NCI-H187 (cell line): ENCODE measurements at places on chromosomes 5 and 9.

- no peak for DNase-seq
Observed at GRCh38 chr5:159101685-159102084, 2.0 kb upstream of the EBF1 start.

DNA sequence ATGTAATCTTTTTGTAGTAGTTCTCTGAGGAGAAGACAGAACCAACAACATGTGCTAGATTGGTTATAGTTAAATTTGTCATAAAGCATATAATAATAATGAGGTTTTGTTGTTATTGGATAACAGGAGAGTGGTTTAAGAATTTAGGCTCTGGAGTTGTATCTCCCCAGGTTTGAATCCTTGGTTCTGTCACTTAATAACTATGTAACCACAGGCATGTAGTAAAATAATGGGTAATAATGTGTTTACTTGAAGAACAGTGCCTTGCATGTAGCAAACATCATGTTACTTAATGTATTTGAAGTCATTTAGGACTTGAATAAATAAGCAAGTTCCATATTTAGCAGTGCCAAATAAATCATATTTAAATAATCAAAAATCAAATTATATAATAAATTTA is 55.8 kb downstream of the NSD1 start:
- DNase-seq: no peak

DNA sequence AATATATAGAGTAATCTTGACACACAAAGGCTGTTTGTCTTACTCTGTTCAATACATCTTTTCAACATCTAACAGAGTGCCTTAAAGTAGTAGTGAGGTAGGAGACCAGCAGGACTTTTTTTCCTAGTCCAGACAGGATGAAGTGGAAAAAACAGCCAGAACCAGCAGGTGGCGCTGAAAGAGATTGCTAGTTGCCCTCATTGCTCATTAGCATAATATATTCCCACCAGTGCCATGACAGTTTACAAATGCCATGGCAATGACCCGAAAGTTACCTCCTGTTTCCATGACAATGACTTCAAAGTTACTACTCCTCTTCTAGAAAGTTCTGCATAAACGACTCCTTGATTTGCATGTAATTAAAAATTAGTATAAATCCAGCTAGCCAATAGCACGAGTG is 387.4 kb downstream of the ACTL7B start:
- no peak for DNase-seq

GRCh38 chr5:151062405-151063141 is 18.3 kb downstream of the TNIP1 start:
- DNase-seq: no peak

- no peak for DNase-seq
Observed at GRCh38 chr9:91099436-91099835, 262.3 kb downstream of the AUH start.

GRCh38 chr5:113489299-113489698 is 1.0 kb upstream of the MCC start:
- no peak for DNase-seq

GRCh38 chr5:32690153-32690552 is 21.0 kb upstream of the NPR3 start:
- DNase-seq: no peak

DNA sequence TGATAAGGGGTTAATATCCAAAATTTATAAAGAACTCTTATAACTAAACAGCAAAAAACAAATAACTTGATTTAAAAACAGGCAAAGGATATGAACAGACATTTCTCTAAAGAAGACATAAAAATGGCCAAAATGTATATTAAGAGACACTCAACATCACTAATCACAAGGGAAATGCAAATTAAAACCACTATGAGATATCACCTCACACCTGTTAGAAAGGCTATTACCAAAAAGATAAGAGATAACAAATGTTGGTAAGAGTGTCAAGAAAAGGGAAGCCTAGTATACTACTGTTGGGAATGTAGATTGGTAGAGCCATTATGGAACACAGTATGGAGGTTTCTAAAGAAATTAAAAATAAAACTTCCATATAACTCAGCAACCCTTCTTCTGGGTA is 19.4 kb upstream of the SH3TC2 start:
- no peak for DNase-seq

- no peak for DNase-seq
Observed at GRCh38 chr9:76701441-76702039, 62.7 kb upstream of the PCA3 start.

DNA sequence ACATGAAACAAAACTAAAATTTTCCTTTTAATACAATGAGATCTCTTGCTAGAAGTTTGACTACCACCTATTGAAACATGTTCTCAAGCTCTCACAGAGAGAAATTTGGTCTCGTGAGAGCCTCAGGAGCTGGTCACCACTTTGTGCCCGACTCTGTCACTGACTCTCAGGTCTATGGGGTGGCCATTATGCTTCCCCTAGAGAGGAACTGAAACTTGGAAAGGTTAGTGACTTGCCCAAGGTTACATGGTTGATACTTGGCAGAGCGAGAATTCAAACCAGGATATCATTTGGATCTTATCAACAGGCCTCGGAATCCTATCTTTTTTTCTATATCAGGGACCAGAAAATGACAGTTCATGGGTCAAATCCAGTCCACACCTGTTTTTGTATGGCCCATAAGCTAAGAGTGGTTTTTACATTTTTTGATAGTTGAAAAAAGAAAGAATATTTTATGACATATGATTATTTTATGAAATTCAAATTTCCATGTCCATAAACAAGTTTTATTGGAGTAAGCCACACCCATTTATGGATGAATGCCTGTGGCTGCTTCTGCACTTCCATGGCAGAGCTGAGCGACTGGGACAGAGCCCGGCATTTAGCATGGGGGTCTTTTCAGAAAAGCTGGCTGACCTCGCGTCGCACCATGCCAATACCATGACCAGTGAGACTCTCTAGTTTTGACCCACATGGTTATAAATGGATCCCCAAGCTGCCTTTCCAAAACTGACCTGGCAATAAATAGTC is 44.8 kb upstream of the EQTN start:
- no peak for DNase-seq

DNA sequence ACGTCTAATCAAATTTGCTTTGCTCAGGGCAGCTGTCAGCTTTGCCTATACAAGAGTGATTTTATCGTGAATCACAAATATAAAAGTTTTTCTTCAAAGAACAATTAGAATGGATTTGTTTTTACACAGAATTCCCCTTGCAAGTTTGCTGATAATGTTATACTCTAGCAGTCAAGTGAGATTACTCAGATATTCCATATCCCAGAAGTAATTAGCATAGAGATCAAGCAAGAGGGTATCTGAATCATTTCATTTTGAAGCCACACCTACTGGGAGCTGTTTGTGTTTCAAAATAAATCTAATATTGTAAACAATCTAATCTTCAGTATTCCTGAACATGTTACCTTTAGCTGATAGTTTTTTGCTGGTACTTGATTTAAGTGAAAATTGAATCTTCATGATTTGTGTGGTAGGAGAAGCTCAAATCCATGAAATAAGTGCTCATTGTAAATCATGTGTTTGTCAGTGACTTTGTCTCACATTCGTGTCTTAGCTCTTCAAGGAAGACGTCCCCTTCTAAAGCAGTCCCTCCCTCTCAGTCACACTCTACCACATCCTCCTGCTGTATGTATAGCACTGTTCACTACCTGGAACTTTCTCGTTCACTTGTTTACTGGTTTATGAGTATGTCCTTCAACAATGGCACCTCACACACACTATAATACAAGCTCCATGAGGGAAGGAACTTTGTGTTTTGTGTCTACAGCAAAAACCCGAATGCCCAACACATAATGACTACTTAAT is 3.3 kb upstream of the TTC39B start:
- no peak for DNase-seq

GRCh38 chr9:16426716-16427115 is 443.8 kb downstream of the BNC2 start:
- DNase-seq: no peak

GRCh38 chr5:132100672-132101261 is 27.2 kb downstream of the CSF2 start:
- no peak for DNase-seq

GRCh38 chr5:169270827-169271226 is 30.1 kb downstream of the SLIT3 start:
- DNase-seq: no peak

GRCh38 chr9:121156263-121156731 is 45.4 kb downstream of the RAB14 start:
- DNase-seq: no peak

GRCh38 chr9:748861-749497 is 92.5 kb upstream of the DMRT1 start:
- DNase-seq: no peak

DNA sequence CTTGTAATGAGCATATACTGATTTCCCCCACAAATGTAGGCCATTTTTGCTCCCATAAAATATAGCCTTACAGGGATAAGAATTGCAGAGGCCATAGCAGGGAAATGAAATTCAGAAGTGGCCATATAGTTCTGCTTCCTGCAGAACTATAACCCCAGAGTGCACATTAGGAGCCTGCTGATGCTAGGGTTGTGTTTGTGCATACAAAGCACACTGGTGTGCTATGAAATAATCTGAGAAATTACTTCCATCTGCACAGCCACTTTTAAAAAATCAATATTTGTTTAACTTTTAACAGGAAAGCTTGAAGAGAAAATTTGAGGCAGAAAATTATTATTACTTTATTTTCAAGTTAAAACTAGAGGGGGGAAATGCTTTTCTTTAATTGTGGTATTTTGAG is 380.3 kb downstream of the MRPS30 start:
- no peak for DNase-seq

DNA sequence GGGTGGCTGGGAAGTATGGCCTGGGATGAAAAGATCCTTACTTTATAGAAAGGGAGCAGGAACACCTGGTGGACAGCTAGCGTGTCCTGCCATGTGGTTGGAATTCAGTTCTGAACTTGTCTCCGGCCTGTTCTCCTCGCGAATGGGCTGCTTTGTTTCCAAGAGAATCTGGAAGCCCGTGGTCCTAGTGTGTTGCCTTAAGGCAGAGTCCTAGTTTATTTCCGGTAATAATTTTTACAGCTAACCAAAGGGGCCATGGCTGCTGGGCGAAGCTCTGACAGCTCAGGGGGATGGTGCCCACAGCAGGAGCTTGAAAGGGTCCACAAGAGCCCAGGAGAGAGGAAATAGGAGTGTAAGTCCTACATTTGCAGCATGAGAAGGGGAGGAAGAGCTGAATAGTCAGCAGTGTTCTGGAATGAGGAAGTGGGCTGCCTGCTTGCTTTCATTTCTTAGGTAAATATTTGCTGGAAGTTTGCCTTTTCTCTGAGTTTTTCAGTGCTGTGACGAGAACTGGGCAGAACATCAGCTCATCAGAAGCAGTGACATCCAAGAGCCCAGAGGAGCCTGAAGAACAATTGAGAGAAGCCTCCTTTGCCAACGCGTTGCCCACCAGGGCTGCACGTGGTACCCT is 13.1 kb upstream of the IGFBPL1 start:
- DNase-seq: no peak

DNA sequence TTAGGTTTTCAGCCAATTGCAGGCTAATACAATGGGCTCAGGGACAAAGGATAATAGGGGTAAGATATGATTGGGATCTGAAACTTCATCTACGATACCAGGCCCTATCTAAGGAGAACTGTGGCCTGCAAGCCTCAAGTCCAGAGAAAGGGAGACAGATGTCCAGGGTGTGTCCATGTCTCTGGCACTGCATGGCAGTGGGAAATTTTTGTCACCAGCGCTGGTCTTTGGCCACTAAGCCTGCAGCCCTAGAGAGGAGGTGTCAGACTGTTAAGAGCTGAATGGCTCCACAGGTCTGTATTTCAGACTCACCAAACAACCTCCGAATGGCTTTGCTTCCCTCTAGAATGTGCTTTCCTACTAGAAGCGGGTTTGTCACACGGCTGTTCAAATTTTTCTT is 6.6 kb upstream of the CNOT6 start:
- no peak for DNase-seq

DNA sequence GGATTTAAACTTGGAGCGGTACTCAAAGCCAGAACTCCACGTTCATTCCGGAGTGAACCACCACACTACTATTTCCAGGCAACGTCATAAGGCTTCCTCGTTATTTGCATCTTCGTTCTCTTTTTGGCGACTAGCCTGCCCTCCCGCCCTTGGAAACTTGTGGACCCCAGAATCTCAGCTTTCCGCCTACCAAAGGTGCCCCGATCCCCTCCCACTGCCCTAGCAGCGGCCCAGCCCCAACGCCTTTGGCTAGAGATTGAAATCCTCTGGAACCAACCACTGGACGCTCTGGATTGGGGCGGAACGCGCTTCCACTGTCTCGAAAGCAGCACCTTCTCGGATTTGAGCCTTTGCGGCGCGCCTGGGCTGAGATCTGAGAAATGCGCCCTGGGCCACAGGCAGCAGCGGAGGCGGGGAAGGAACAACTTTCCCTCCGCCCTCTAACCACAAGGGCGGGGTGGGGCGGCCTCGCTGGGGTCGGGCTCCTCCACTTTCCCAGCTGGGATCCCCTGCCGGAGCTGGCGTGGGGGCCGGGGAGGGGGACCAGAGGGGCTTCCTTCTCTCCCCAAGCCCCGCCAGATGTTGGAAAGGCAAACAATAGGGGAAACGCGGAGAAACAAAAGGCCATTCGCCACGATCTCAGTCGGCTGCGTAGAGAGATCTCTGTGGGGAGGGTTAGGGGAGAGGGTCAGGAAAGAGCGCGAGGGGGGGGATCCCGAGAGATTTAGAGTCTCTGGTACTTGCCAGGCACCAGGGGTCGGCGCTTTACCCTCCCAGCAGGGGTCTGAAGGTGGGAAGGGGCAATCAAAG is 1.3 kb downstream of the MOB3B start:
- DNase-seq: no peak

DNA sequence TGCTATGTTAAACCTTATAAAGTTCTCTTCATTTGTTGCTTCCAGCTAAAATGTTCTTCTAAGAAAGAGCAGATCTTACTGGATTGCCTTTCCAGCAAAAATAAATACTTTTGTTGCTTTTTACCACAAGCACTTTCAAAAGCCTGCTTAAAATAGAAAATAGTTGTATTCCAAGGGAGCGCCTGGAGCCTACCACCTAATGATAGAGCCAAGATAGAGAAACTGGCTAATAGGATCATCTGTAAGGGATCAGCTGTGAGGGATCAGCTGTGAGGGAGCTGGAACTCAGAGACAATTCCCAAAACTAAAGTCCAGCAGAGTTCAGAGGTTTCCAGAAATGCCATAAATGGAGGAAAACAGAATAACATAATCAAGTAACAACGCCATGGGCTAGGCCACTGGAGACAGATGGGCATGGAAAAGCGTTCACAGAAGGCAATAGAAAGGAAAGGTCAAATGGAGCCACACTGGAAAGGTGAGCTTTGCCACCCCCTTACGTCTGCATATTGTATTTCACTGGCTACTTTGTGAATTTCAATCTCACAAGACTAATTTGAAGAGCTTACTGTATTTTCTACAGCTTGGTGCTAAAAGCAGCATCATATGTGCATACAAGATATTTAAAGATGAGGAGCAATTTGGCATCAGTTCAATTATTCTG is 140.6 kb upstream of the TLE4 start:
- DNase-seq: no peak

GRCh38 chr9:83199240-83199639 is 136.3 kb upstream of the RASEF start:
- no peak for DNase-seq

GRCh38 chr5:17169507-17169906 is 47.9 kb upstream of the BASP1 start:
- no peak for DNase-seq

DNA sequence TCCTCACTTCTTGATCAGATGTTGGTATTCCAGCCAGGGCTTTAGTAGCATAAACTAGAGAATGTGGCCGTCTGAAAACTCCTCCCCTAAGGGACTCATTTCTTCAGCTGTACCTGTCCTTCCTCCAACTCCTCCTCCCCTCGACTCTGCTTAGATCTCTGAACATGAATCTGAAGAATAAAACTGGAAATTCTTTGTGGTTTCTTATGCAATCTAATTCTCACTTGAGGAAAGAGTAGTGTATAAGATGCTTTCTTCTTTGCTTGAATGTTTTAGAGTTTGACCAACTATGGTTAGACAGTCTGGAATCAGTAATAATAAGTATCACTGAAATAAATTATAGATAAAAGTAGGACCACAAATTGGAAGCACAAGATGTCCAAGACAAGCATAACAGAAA is 128.5 kb downstream of the LRRC70 start:
- no peak for DNase-seq
